ENCODE measurements at places on chromosomes 16 and 17.
A peak's percentile ranks its signal among the peaks of the same experiment; 100 is the strongest.

GRCh38 chr17:737561-738113 is 5.2 kb downstream of the TLCD3A start:
- DNase-seq, result no peak

DNA sequence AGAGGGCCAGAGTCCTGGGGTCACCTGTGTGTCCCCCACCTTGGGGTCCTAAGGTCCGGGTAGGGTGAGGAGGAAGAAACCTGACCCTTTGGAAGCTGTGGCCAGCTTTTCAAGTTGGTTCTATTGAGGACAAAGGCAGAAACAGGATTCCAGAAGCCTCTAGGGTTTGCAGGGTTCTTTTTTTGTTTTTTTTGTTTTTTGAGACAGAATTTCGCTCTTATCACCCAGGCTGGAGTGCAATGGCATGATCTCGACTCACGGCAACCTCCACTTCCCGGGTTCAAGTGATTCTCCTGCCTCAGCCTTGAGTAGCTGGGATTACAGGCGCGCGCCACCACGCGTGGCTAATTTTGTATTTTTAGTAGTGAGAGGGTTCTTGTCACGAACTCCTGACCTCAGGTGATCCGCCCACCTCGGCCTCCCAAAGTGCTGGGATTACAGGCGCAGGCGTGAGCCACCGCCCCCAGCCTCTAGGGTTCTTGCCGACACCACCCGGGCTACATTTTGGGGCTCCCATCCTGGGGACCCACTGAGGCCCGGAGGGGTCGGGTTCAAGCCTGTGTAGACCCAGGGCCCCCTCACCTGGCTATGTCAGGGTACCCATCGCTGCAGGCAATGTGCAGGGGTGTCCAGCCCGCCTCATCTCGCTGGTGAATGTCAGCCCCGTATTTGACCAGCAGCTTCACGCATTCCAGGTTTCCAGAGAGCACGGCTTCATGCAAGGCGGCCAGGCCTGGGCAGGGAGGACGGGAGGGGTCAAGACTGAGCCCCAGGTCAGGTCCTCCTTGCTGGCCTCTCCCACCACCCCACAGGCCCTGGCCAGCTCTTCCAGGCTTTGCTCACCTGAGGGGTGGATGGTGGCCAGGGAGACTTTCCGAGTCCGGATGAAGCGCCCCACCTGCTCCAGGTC is 674 bp downstream of the PPP1R27 start:
- DNase-seq, result no peak

GRCh38 chr16:24754543-24754942 is 25.1 kb downstream of the TNRC6A start:
- DNase-seq, result no peak

DNA sequence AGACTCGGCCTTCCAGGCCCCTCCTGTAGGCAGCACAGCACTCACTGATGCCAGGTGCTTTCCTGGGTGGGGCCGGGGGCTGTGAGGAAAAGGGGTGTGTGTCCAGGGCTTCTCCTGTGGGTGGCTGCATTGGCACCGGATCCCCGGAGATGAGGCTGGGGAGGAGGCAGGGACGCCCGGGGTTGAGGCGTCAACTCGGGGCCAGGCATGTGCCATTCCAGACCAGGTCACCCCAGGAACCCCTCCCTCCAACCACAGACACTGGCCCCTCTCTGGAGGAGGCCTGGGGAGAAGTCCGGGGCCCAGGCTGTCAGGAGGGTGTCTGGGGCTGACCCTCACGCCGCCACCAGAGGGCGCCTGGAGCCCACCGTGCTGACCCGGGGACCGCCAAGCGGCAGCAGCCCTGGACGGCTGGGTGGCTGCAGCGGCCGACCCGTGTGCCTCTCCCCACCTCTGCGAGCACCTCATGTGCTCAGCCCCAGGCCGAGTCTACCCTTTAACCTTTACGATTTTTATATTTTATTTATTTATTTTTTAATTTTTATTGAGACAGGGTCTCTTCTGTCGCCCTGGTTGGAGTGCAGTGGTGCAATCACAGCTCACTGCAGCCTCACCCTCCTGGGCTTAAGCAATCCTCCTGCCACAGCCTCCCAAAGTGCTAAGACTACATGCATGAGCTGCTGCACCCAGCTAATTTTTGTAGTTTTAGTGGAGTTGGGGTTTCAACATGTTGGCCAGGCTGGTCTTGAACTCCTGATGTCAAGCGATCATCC is 3.2 kb upstream of the METRN start:
- peak; percentile 65 for DNase-seq

- DNase-seq, result no peak
Measured at GRCh38 chr17:75590849-75591721, 3.5 kb downstream of the MYO15B start.

GRCh38 chr16:84511831-84512230 is 7.4 kb upstream of the MEAK7 start:
- no peak for DNase-seq

DNA sequence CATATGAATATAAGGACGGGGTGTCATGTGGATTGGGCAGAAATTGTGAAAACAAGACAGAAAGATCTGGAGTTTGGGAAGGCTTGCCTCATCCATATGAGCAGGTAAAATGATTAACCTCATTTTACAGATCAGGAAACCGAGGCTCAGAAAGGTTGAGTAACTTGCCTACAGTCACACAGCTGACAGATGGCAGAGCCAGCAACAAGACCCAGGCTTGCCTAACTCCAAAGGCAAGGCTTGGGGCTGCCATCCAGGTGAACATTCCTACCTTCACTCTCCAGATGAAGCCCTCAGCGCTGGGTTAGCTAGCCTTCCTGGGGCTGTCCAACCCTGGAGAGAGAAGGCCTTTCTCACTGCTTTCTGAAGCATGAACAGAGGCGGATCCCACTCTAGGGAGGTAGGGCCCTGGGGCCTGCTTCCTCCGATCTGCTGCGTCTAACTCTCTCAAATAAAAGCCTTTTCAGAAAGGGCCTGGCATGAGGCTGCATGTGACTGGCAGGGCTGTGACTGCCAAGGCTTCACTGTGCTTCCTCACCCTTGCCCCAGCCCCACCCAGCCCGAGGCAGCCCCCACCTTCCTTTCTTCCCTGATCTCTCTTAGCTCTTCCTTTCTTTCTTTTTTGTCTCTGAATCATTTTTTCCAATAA is 107.8 kb downstream of the GNAO1 start:
- no peak for DNase-seq

GRCh38 chr17:40377832-40378231 is 13.3 kb upstream of the GJD3 start:
- no peak for DNase-seq

DNA sequence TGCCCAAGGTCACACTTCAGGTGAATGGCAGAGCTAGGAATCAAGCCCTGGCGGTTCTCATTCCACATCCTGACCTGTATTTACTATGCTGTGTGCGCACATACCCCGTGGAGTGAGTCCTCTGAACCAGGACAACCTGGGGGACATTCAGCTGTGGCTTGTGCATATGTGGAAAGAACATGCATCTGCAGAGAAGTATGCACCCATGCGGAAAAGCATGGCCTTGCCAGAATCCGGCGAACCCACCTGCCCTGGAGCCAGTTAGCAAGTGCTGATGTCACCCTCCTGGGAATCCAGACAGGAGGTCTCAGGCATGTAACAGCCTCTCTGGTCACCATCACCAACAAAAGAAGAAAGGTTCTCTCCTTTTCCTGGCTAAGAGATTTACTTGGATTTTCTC is 1.9 kb downstream of the RASL10B start:
- DNase-seq, result no peak

- peak; percentile 7 for DNase-seq
Measured at GRCh38 chr17:40219594-40220338, 662 bp downstream of the WIPF2 start.

Measured in activated effector memory CD4-positive, alpha-beta T cell treated with Interleukin-2 at 50 U/mL for 16 hours (primary cell).